Caki2 (cell line): ENCODE measurements at places on chromosomes 3 and 15.

GRCh38 chr3:25169151-25169550 is 258.9 kb upstream of the RARB start:
- DNase-seq = no peak

GRCh38 chr15:27196691-27197090 is 225.7 kb downstream of the GABRG3 start:
- DNase-seq = no peak

GRCh38 chr3:20669675-20670074 is 483.7 kb upstream of the SGO1 start:
- DNase-seq = no peak

DNA sequence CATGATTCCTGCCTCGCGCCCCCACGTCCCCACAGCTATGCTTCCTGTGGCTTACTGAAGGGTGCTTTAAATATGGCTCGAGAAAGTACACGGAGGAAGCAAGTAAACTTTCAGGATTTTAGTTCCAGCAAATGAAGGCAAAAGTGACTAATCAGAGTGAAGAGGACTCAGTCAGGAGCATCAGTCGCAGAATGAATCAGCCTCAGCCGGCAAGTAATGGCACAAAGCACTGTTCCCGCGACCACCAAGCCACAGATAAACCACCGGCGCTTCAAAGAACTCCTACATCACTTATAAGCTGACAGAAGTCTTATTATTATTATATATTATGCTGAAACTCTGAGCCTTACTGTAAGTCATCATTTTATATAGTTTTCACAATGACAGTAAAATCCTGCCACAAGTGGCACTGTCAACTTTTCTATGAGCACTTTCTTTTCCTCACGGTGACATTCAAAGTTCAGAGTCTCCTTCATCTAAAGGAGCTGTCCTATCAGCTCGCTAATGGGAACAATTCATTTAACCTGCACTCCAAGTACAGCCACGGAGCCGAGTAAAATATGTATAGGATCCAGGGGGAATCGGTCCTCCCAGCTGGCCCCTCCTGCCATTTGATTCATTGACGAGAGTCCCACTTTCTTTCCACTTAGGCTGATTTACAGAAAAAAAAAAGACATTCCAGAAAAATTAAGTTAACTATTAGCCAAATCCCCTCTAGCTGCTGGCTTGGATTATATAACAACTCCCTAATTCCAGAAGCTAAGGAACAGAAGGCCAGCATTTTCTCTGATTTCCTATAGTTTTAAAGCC is 217.0 kb upstream of the ICE2 start:
- DNase-seq = no peak

- DNase-seq = no peak
Observed at GRCh38 chr3:60330107-60330506, 921.1 kb downstream of the FHIT start.

- no peak for DNase-seq
Observed at GRCh38 chr3:136464502-136464901, 214.4 kb downstream of the PCCB start.
